Naive thymus-derived CD8-positive, alpha-beta T cell (primary cell): ENCODE measurements at places on chromosomes 11 and 22. TPM values are rescaled to one million over a fixed set of nuclear protein-coding genes. Genes with fewer than 3 reads are reported as not detected.

GRCh38 chr22:35155403-35156025 lies 89.6 kb downstream of the ISX start:
- DNase-seq, result no peak

DNA sequence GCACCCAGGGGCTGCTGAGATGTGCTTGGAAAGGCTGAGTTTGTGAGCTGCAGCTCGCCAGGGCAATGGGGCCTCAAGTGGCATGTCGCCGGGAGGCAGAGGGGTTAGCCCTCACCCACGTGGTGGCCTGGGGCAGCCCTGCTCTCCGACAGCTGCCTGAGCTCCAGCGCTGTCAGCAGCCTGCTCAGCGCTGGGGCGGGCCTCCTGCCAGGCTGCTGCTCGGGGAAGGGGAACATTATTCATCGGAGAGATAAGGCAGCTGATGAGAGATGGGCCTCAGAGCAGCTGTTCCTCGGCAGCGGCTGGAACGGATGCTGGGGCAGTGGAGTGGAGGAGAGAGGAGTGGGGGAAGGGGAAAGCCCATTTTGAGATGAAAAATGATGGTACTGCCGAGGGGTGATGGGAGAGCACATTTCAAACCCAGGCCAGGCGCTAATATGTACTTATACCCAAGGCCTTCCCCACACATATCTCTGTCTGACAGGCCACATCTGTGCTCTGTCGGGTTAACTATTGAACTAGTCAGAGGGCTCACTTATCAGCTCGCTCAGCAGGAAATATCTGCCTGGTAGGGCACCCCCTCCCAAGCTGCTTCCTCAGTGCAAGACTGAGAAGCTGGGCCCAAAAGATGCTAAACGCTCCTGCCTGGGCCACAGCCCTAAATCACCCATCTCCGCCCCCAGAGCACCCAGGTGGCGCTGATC lies 79.5 kb downstream of the TIMP3 start:
- no peak for DNase-seq

DNA sequence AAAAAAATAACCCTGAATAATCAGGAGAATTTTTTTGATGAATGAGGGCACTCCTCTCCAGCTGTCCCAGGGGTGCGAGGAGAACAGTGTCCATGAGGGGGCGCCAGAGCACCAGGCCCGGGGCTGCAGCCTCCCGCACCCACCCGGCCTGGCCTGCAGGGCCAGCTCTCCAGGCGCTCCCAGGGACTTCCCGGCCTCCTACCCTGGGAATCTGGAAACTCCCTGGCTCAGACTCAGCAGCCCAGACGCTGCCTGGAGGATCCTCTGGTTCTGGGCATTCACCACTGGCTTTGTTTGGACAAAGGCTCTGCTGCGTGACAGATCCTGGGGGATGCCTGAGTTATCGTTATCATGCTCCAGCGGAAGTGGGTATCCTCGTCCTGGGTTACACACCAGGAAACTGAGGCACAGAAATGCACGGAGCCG lies 31.0 kb downstream of the MCM5 start:
- peak; percentile 43 for DNase-seq

DNA sequence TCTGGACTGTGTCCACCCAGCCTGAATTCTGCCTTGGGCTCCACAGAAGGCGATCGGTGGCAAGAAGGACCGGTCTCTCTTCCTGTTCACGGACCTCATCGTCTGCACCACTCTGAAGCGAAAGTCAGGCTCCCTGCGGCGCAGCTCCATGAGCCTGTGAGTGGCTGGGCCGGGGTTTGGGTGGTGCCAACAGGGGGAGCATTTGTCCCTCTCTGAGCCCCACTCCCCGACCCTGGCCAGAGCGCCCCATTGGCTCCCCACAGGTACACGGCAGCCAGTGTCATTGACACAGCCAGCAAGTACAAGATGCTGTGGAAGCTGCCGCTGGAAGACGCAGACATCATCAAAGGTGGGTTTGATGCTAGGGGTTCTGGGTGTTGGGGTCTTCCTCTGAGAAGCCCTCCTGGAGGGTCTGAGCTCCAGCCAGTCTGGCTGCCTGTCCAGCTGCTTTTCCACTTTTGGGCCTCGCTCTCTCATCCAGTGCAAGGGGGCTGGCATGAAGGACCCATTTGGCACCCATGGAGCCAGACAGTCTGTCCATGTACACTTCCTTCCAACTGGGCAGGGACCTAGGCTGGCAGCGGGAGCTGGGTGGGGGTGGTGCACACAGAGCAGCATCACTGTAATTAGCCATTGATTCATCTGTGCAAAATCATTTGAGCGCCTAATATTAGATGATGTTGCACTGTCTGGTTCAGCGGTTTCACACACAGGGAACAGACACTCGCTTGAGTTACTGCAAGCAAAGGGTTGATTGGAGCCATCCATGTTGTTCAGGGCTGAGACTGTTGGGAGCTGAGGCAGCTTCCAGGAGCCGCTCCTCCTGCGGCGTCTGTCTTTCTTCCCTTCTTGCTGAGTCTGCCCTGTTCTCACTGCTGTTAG lies 19.0 kb upstream of the RELT start:
- DNase-seq, result no peak

- DNase-seq, result no peak
These were observed 82.3 kb upstream of the EED start for GRCh38 chr11:86162239-86162638.

DNA sequence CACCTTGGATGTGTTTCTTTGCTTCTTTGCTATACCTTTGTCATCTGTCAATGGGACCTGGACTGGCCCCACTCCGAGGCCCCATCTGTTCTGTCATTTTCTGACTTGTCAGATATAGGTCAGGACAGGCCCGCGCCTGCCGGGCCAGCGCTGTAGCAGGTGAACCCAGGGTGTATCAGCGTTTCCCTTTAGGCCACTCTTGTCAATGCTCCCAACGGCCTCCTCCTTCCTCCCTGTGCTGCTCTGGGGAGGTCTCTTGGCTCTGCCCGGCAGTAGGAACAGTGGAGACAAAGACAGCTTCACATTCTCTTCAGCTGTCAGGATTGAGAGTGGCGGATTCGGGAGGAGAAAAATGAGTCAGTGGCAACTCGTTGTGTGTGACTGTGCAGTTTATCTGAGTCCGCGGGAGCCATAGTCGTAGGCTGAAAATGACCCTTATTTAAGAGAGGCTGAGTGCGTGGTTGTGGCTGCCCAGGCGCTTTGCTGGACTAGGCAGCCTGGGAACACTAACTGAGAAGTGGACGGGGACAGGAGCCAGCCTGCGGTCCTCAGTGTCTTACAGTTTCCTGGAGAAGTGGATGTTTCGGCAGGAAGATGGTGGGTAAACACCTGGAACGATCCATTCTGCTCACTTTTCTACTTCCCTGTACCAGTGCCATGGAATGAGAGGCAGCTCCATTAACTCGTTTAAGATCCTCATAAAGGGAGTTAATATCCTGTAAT lies 102.3 kb downstream of the PRR5L start:
- no peak for DNase-seq

DNA sequence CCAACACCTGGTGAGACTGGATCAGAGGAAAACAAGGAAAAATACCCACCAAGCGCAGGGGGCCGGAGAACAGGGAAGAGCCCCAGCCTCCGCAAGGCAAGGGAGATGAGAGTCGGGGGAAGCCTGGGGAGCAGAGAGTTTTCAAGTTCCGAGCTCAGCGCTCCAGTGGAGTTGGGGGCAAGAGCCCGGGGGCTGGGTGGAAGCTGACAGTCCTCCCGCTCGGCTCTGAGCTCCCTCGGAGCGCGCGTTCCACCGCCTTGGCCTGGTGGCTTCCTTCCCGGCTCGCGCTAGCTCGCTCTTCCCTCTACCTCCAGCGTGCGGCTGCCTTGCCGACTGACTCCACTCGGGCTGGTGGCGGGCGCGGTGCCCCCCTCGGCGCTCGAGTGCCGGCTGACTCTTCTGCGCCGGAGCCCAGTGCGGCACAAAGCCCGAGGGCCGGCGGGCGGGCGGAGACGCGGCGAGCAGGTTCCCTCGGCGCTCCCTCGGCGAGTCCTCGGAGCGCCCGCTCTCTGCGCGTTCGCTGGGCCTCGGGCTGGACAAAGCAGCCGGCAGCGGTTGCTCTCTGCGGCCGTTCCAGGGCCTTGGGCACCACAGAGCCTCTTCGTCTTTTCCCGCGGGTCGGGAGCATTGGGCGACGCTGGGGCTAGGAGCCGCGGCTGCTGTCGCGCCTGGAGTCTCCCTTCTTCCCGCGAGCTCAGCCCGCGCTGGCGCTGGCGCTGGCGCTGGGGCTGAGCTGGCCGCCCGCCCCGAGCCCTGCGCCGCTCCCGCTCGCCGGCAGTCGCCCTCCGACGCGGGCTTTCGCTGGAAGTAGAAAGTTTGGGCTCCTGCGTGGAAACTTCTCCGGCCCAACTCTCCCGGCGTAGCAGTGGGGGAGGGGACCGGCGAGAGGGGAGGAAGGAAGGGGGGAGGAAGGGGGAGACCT lies 1.0 kb downstream of the PAX6 start:
- no peak for DNase-seq

- DNase-seq, result no peak
These were observed 181.6 kb downstream of the SHANK2 start for GRCh38 chr11:71070490-71071453.

DNA sequence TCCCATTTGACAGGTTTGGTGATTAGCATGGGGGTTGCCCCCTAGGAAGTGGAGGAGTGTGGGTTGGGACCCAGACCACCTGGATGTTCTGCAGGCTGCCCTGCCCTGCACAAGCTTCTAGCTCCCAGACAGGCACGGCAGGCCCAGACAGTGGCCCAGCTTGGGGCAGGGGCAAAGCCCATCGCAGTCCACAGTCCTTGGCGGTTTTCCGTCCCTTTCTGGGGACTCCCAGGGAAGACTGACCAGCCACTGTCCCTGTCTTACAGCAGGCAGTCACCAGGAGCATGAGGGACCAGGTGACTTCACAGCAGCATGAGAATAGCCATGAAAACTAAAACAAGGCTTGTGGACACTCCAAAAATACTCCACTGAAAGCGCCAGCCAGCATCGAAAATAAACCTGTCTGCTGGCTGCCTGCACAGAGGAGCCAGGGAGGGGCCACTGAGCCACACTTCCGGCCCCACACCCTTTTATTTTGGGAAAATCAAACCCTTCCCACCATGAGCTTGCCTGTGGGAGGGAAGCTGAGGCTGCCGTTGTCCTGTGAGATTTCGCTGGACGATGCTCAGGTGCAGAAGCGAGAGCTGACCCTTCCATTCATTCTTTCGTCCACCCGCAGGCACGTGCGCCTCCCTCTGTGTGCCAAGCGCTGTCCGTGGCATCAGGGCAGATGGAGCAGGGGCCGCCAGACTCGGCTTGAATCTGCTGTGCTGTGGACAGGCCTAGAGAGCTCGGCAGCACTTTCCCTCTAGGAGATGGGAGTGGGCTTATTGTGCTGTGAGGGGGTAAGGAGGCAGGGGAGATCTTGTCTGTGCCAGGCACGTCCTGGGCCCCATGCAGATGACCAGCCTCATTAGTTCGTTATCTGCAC lies 28.0 kb downstream of the FADD start:
- DNase-seq, result no peak

DNA sequence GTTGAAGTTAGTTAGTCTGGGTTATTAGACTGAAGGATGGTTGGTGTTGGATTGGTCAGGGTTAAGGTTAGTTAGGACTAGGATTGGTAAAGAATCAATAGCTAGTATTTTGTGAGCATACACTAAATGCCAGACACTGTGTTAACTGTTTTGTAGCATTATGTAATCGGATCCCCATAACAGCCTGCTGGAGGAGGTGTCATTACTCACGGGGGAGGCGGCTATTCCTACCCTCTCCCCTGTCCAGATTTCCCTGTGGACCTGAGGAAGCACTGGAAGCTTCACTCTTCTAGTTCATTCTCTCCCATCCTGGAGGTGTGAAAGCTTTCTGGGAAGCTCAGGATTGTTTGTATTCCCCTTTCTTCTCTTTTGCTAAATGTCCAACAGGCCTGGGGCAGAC lies 40.5 kb upstream of the KCNJ11 start:
- DNase-seq, result no peak

DNA sequence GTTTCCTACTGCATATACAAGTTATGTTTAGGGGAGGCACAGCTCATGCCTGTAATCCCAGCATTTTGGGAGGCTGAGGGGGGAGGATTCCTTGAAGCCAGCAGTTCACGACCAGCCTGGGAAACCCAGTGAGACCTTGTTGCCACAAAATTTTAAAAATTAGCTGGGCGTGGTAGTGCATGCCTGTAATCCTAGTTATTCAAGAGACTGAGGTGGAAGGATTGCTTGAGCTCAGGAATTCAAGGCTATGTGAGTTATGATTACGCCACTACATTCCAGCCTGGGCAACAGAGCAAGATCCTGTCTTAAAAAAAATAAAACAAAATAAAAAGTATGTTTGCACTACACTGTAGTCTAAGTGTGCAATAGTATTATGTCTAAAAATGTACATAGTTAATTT lies 108.8 kb upstream of the TEAD1 start:
- no peak for DNase-seq

GRCh38 chr22:26398741-26399153 lies 30.3 kb upstream of the ASPHD2 start:
- DNase-seq, result peak; percentile 43

- DNase-seq, result peak; percentile 78
These were observed at the start of gene RRAS2 for GRCh38 chr11:14358729-14359439. TSS of gene RRAS2 (minus strand) at chr11:14359183. CDS start at chr11:14358870, 313 bp downstream.

DNA sequence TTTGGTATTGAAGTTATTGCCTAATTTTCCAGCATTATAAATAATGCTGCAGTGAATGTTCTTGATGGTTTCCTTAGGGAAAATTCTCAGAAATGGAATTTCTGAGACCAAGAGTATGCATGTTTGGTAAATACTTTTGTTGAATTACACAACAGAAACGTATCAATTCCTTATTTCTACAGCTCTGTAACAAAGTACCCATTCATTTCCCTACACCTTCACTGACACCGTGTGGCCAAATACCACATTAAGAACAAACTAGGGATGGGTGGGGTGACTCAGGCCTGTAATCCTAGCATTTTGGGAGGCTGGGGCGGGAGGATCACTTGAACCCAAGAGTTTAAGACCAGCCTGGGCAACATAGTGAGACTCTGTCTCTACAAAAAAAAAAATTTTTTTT lies 21.8 kb downstream of the MCAM start:
- no peak for DNase-seq

- no peak for DNase-seq
These were observed 620 bp downstream of the EFEMP2 start for GRCh38 chr11:65871811-65872548.

UBQLNL gene
- total RNA-seq, result 0.47 TPM

LINC01488 gene
- total RNA-seq, result not detected

CELSR1 gene
- total RNA-seq, result 0.82 TPM

OR4C16 gene
- not detected for total RNA-seq

EXT2 gene
- 27.3 TPM for total RNA-seq

PICALM gene
- 104 TPM for total RNA-seq

SHANK3 gene
- not detected for total RNA-seq

CYB5R2 gene
- total RNA-seq, result not detected
